Bladder microvascular endothelial cell (primary cell): ENCODE measurements at places on chromosomes 3 and 15. TPM values are rescaled to one million over a fixed set of nuclear protein-coding genes. Genes with fewer than 3 reads are reported as not detected.

Gene SST
- not detected in 2 replicates for total RNA-seq

Gene PARP9
- 16.8 and 21.5 TPM in 2 replicates for total RNA-seq

Gene CPNE9
- total RNA-seq = not detected in 2 replicates

Gene TNFAIP8L3
- total RNA-seq = 9.7 and 46.1 TPM in 2 replicates

Gene ZNF660
- total RNA-seq = 0.49 and 2.0 TPM in 2 replicates

Gene ZBED2
- total RNA-seq = not detected in 2 replicates
